ENCODE measurements at places on chromosomes 1 and 21. TPM values are rescaled to one million over a fixed set of nuclear protein-coding genes. Genes with fewer than 3 reads are reported as not detected.

Gene IFI44
- total RNA-seq = 40.2 TPM

Gene FMOD
- total RNA-seq = 93.3 TPM

Gene APOBEC4
- 0.66 TPM for total RNA-seq

Gene GPR161
- 17.3 TPM for total RNA-seq

Gene CELA3B
- not detected for total RNA-seq

Gene NIPAL3
- 23.9 TPM for total RNA-seq

Gene FCAMR
- total RNA-seq = not detected

Gene NBPF4
- not detected for total RNA-seq

Gene REN
- total RNA-seq = not detected

Gene RNU1-4
- 4,182 TPM for total RNA-seq

Gene OR2C3
- total RNA-seq = 0.17 TPM

Gene FCRL5
- total RNA-seq = 0.20 TPM

Gene DENND2C
- 4.0 TPM for total RNA-seq

Gene CHIT1
- 0.79 TPM for total RNA-seq

Gene GJB5
- not detected for total RNA-seq

Gene HSPA6
- total RNA-seq = 25.8 TPM

Gene OR2T35
- total RNA-seq = not detected

Gene ENAH
- total RNA-seq = 91.4 TPM

Gene PLXNA2
- 30.0 TPM for total RNA-seq

Gene NUAK2
- 2.8 TPM for total RNA-seq

Gene OR2M7
- not detected for total RNA-seq
